Skin of body (tissue), 3 donors: ENCODE measurements at places on chromosomes 1 and 21.

GRCh38 chr1:40794974-40795715 lies 11.6 kb downstream of the KCNQ4 start:
- no peak for DNase-seq

- no peak for DNase-seq
Observed at GRCh38 chr1:15863156-15863901, 15.8 kb downstream of the SPEN start.

- DNase-seq: peak; percentile 36
Observed at GRCh38 chr21:41877901-41878830, 978 bp downstream of the PRDM15 start.

- no peak for DNase-seq
Observed at GRCh38 chr1:246306415-246307037, 200.6 kb downstream of the SMYD3 start.

DNA sequence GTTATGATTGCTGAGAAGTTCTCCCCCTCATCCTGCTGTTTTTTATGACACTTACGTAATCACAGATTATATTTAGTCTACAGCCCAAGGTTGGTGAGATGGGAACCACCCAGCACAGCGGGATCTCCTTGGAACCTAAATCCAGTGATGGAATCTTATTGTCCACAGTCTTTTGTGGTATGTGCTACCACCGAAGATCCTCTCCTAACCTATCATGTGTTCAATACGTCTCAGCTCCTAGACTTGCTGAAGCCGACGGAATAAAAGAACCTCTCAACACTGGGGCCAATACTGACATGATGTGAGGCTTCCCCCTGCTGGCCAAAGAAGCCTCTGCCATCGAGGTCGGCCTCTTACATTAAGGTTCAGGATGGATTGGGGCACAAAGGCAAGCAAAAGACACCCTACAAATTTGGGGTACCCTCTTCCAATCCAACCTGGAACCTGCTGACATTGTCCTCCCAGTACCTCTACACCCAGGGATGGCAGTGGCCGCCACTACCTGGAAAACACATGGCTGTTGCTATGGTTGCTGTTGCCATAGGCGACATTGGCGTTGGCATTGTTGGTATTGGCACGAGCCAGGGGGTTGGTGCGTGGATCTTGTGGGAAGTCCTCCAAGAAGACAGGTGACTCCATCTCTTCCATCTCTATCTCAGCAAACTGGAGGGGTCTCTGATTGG lies 19.4 kb upstream of the KIF21B start:
- peak; percentile 64 for DNase-seq
